IMR-90 (cell line): ENCODE measurements at places on chromosomes 3 and 15.
A peak's percentile ranks its signal among the peaks of the same experiment; 100 is the strongest.

GRCh38 chr15:39411102-39411989 is 169.5 kb upstream of the THBS1 start:
- no peak for DNase-seq

- peak; percentile 53 for DNase-seq
Observed at GRCh38 chr3:17431004-17431403, 311.4 kb downstream of the TBC1D5 start.

DNA sequence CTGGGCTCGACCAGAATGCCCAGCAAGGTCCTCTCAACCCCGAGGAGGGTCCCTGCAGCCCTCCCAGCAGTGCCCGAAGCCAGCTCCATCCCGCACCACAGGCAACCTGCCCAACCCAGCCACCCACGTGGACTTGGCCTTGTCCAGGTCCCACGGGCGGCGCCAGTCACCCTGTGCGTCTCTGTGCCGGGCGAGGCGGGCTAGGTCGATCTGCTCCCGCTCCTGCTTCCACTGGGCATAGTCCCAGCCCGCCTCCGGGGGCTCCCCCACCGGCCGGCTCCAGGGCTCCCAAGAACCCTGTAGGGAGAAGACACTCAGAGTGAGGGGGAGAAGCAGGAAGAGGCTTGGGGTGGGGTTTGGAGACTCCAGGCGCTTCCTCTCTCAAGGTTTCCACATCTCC is 3.1 kb downstream of the CCDC9B start:
- DNase-seq: no peak

- no peak for DNase-seq
Observed at GRCh38 chr15:90547540-90547939, 17.8 kb downstream of the CRTC3 start.

- no peak for DNase-seq
Observed at GRCh38 chr3:152760024-152760563, 74.8 kb upstream of the P2RY1 start.
